ENCODE measurements at places on chromosomes 11 and 22. TPM values are rescaled to one million over a fixed set of nuclear protein-coding genes. Genes with fewer than 3 reads are reported as not detected.

EMID1 gene
- total RNA-seq = not detected

NTM gene
- total RNA-seq = 35.0 TPM

WNT11 gene
- total RNA-seq = 0.26 TPM

RCOR2 gene
- 2.0 TPM for total RNA-seq

ACR gene
- not detected for total RNA-seq

CDC42BPG gene
- total RNA-seq = 0.25 TPM

LIPT2 gene
- 1.6 TPM for total RNA-seq

OVOL1 gene
- not detected for total RNA-seq

C22orf31 gene
- total RNA-seq = not detected

CEP126 gene
- total RNA-seq = 4.2 TPM

GRK3 gene
- total RNA-seq = 0.66 TPM

MPZL3 gene
- total RNA-seq = 0.19 TPM

OSBPL5 gene
- total RNA-seq = 41.7 TPM

ZNF70 gene
- 4.5 TPM for total RNA-seq

MMP12 gene
- not detected for total RNA-seq

FGF19 gene
- total RNA-seq = not detected

CRYBA4 gene
- not detected for total RNA-seq

LRP4 gene
- 1.1 TPM for total RNA-seq

NXPE2 gene
- 0.06 TPM for total RNA-seq

PRR14L gene
- total RNA-seq = 17.7 TPM

DNAJB7 gene
- total RNA-seq = not detected

MYRF gene
- 0.44 TPM for total RNA-seq

CADM1 gene
- 0.75 TPM for total RNA-seq

ROBO4 gene
- 1.9 TPM for total RNA-seq

MUC15 gene
- total RNA-seq = not detected

LRRC56 gene
- total RNA-seq = 0.25 TPM

MAPK1 gene
- total RNA-seq = 62.8 TPM

GNG3 gene
- not detected for total RNA-seq

ZNF214 gene
- 4.7 TPM for total RNA-seq

PDGFD gene
- 1.3 TPM for total RNA-seq

SERHL2 gene
- total RNA-seq = 4.7 TPM

RAB36 gene
- total RNA-seq = 3.4 TPM

ACTN3 gene
- total RNA-seq = not detected

CHRDL2 gene
- not detected for total RNA-seq

KDM4E gene
- total RNA-seq = not detected

C11orf16 gene
- total RNA-seq = not detected

ELF5 gene
- not detected for total RNA-seq

MISFA gene
- 0.31 TPM for total RNA-seq

FBLN1 gene
- 26.6 TPM for total RNA-seq

APOL4 gene
- total RNA-seq = 0.37 TPM

OR6A2 gene
- total RNA-seq = 0.19 TPM

DDX25 gene
- total RNA-seq = not detected

KRTAP5-9 gene
- total RNA-seq = not detected

GRAMD1B gene
- total RNA-seq = 5.0 TPM

PYGM gene
- 1.3 TPM for total RNA-seq

OR2AG2 gene
- total RNA-seq = 0.13 TPM

TSGA10IP gene
- total RNA-seq = 0.13 TPM

ZBED4 gene
- 6.2 TPM for total RNA-seq

APOA4 gene
- not detected for total RNA-seq

RNF26 gene
- 5.1 TPM for total RNA-seq

CDC42EP1 gene
- 13.6 TPM for total RNA-seq

RGL4 gene
- total RNA-seq = not detected
